ENCODE measurements at places on chromosomes 6 and 20.

DNA sequence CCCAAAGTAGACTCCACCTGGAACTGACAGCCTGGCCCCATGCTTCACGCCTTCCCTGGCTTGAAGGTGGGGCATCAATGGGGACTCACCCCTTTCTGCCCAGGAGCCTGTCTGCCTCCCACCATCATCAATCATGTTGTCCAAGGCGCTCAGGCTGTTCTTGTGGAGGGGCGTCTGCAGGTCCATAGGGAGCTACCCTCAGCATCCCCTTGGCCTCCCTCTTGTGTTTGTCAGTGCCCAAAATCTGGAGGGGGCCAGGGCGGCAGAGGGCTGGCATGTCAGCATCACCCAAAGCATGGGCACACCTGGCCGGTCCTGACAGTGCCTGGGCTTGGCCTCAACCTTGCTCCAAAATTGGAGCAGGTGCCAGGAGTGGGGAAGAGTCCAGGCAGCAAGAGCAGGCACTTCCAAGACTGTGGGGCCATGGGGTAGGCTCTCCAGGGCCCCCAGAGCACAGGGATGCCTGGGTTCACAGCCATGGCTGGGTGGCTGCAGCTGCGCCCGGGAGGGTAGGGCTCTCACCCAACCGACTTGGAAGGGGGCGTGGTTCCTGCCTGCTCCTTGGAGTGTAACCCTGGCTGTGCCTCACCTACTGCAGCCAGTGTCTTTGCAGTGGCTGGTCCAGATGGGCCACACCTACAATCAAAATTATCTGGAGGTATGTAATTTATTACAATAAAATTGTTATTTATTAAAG is 903.4 kb downstream of the EYS start:
- no peak for DNase-seq

DNA sequence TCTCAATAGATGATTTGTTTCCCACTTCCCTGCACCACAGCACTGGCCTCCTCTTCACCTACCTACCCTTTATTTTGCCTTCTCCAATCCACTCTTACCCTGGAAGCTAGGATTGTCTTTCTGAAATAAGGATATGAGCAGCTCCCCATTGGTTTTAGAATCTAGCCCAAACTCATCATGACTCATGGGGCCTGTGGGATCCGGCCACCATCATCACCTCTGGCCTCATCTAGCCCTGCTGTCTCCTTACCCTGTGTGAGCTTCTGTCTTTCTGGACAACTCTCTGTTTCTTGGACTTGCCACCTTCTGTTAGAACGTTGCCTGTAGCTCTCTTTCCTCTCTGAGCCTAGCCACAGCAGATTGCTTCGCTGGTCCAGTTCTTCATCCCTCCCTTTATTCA is 277.1 kb downstream of the PAX1 start:
- no peak for DNase-seq

DNA sequence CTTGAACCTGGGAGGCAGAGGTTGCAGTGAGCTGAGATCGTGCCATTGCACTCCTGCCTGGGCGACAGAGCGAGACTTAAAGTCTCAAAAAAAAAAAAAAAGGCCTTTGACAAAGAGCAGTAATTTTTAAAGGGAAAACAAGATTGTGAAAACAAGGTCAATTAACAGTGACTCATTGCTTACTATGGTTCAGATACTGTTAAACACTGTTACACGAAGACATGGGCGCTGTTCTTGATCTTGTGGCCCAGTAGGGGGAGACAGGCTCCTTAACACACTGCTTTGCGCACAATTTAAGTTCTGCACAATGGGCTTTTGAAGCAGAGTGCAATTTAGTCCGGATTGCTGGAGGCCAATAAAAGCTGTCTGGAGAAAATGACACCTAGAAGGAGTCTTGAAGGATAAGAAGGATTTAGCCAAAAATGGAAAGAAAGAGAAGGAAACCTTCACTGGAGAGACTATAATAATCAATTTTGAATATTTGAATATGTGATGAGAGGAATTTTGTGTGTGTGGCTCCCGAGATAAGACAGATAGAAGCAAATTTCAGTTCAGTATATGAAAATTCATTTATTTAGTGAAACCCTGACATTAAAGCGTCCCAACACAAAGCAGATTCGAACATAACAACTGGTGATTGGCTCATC is 6.0 kb upstream of the LATS1 start:
- DNase-seq = peak; percentile 79

- DNase-seq = no peak
These were observed 154.7 kb upstream of the SGK1 start for GRCh38 chr6:134472661-134473060.

GRCh38 chr6:123771126-123771525 is 32.5 kb upstream of the NKAIN2 start:
- no peak for DNase-seq

DNA sequence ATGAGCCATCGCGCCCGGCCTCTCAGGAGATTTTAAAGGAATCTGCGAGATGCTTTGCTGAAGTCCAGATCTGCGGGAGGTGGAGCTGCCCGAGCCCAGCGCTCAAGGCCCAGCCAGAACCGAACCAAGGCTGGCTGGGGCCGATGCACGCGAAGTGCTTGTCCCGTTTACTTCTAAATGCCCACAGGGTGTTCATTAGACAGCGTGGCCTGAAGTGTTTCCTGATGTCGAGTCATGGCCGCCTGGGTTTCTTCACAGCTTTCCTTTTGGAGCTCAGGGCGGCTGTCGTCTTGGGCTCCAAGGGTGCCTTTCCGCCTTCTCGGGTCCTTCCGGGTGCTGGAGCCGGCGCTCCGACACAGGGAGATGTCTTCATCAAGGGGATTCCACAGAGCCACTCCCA is 25.1 kb upstream of the CCR6 start:
- DNase-seq = no peak

GRCh38 chr6:8939615-8940014 is 504.3 kb upstream of the SLC35B3 start:
- DNase-seq = no peak

- DNase-seq = no peak
These were observed 140.3 kb upstream of the STMND1 start for GRCh38 chr6:16961577-16961976.

- DNase-seq = no peak
These were observed 38.0 kb downstream of the TGM3 start for GRCh38 chr20:2333821-2334220.

DNA sequence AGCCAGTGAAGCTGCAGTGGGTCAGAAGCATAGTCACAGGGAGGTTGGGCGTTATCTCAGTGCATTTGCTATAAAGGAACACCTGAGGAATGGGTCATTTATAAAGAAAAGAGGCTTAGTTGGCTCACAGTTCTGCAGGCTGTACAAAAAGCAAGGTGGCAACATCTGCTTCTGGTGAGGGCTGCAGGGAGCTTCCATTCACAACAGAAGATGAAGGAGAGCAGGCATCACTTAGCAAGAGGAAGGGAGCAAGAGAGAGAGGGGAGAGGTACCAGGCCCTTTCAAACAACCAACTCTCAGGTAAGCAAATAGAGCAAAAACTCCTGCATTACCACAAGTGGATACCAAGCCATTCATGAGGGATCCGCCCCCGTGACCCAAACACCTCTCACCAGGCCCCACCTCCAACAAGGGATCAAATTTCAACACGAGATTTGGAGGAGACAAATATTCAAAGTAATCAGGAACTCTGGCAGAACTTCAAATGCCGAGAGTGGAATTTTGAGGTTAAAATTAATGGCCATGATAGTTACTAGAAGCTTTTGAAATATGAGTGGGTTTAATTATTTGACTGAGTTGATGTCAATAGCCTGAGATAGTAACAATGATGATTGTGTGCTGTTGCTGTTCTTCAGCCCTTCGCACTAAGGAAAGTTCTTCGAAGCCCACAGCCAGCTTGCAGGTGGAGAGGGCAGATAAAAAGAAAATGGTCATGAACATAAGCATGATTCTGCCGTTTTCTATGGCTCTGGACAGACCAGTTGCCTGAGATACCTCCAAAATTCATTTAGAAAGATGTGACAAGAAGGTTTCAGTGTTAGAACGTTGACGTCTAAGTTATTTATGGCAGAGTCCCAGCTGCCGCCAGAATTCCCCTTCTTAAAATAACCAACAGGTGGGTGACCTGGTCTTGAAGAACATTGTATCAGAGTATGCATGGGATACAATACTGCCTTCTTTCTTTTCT is 55.3 kb upstream of the ADTRP start:
- DNase-seq = no peak

GRCh38 chr6:34514593-34515472 is 41.3 kb downstream of the SPDEF start:
- peak; percentile 54 for DNase-seq

DNA sequence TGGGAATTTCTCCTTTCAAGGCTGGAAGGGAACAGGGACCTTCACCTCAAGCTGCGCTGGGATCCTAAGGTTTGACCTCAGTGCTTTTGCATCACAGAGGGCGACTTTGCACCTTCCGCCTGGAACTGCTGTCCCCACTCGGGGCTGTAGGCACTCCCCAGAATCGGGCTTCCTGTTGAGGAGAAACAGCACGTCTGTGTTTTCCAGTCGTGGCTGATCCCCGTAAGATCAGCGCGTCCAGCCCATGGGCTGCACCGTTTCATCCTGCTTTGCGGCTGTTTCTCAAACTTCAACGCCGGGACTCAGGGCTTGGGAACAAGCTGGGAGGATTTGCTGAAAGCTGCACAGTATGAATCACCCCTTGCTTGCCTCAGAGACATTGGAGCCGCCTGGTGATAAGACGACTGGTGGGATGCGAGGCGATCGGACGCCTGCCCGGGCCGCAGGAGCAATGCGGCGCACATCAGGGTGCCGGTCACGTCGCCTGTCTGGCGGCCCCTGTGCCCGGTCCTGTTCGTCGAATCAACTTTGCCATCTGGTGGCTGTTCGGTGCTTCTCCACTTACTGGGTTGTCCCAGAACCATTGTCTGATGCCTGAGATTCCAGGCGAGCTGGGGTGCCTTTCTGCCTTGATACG is 53.6 kb upstream of the FRMD1 start:
- no peak for DNase-seq

- no peak for DNase-seq
These were observed 38.1 kb downstream of the GSTA2 start for GRCh38 chr6:52725143-52725534.

DNA sequence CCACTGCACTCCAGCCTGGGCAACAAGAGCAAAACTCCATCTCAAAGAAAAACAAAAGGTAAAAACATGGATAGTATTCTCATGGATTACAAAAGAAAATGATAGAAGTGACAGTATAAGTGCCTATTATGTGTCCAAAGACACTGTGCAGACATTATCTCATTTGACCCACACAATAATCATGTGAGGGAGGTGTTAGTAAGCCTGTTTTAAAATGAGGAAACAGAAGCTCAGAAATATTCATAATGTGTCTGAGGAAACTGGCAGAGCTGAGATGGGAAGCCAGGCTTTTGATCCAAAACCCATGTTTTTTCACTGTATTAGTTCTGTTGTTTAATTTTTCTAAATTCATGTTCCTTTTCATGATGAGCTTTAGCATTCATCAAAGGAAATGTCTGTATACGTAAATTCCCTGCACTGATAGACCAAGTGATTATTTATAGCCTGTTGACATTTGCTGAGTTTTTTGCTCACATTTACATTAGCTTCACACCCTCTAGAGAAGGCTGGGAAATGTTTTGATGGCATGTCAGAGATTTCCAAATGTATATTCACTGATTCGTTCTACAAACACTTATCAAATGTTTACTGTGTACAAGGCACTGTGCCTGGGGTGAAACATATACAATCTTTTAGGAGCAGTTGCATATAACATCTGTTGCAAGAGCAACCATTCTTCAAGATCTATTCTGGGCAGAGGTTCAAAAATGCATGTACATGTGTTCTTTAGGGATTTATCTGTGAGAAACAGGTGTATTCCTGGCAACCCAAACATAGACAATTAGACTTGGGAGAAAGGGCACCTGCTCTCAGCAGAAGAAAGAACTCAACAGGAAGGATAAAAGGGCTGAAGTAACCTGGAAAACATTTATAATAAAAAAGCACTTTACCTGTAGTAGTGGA is 331.5 kb downstream of the SAMD5 start:
- DNase-seq = no peak

GRCh38 chr6:87330961-87331360 is 1.9 kb upstream of the GJB7 start:
- no peak for DNase-seq

DNA sequence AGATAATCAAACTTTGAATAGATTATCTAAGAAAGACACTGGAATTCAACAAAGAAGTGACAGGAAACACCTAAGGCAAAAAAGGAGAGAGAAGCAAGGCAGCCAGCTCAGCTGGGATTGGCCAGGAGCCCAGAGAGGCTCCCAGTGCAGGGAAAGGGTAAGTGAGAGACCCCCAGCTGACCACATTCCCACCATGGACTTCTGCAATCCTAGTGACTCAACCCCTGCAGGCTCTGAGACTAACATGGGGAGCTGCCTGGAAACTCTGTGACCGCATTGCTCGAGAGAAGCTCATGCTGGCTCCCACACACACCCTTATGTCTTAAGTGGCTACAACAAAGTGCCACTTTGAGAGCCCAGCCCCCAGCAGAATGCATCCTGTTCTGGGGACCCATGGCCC is 215.1 kb downstream of the PACRG start:
- DNase-seq = no peak

DNA sequence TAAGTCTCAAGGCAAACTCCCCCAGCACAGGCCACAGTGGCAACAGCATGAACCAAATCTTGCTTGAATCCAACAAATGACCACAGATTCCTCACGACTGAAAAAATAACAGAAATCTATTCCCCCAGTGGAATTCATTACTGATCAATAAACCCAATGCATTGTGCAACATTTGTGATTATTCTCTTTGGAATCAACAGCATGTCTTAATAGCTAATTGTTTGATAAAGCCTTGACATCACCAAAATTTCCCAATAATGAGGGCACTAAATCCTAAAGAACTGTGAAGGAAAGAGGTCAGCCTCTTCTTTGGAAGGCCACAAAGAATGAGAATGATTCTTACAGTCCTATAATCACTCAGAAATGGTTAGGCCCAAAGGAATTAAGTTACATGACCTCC is 5.8 kb downstream of the SCML4 start:
- DNase-seq = no peak

DNA sequence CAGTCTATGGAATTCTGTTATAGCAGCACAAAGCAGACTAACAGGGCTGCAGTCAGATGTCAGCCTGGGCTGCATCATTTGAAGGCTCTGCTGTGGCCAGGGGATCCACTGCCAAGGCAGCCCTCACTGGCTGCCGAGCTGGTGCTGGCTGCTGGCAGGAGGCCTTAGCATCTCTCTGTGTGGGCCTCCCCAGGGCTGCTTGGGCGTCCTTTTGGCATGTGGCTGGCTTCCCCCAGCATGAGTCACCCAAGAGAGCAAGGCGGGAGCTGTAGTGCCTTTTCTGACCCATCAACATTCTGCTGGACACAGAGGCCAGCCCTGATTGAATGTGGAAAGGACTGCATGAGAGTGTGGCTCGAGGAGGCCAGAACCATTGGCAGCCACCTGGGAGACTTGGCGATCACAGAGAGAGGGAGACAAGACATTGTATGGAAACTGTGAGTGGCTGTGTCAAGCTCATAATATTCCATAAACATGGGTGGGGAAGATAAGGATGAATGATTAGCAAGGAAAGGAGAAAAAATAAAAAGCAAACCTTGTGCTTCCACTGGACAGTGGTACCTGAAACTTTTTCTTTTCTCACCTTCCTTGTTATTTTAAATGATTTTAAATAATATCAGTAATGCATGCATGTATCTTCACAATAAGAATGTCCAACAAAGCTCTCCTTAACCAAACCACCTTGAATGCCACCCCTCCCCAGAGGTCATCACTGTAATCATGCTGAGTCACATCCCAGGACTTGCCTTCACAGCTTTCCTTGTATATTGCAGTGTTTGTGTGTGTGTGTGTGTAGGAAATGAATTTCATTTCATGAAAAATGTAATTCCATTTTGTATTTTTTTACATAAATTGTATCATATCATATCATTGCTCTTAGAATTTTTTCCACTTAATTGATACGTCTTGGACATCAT is 55.0 kb upstream of the VSX1 start:
- no peak for DNase-seq

All from HAP-1 (cell line).